ENCODE measurements at places on chromosomes 11 and 22.

DNA sequence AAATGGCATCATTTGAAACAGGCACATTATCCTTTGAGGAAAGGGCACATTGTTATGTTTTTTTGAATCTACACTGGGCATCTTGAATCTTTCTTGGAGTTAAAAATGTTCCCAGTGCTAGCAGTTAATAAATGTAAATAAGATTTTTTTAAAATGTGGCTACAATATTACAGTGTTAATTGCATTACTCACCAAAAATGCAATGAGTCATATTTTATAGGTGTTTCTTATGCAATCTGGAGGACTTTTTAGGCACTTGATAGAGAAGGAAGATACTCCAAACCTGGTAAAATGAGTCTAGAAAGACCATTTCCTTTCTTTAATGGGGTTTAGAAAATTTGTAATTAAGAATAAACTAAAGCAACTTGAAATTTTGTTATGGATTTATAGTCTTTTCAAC, 238.0 kb downstream of the METTL15 start:
- DNase-seq, result no peak

DNA sequence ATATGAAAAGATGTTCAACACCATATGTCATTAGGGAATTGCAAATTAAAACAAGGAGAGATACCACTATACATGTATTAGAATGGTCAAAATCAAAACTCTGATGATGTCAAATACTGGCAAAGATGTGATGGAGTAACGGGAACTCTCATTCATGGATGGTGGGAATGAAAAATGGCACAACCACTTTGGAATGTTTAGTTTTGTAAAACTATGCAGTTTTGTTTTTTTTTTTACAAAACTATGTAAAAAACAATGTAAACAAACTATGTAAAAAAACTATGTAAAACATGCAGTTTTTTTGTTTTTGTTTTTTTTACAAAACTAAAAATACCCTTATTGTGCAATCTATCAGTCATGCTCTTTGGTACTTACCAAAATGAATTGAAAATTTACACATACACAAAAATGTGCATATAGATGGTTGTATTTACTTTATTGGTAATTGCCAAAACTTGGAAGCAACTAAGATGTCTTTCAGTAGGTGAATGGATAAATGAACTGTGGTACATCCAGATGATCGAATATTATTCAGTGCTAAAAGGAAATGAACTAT, 5.0 kb upstream of the USP47 start:
- DNase-seq, result no peak

GRCh38 chr11:17521106-17521900, 22.9 kb downstream of the USH1C start:
- DNase-seq, result no peak

- DNase-seq, result no peak
These were observed 11.7 kb downstream of the TECTA start for GRCh38 chr11:121112498-121113455.

GRCh38 chr11:35735903-35736302, 73.3 kb downstream of the TRIM44 start:
- no peak for DNase-seq

- DNase-seq, result no peak
These were observed 515.2 kb upstream of the TENM4 start for GRCh38 chr11:79956061-79956460.

DNA sequence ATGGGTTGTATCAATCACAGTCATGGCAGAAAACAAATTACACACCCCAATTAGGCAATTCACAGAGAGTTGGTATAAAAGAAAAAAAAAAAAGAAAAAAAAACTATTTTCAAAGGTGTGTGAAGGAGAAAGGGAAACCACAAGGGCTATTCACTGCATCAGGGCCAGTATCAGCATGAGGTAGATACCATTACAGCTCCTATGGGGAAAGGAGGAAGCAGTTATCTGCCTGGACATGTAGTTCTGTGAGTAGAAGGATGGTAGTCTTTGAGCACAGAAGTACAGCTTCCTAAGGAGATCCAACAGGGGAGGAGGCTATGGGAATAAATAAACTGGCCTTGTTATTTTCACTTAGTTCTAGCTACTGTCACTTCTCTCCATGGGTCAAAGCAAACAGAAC, 746.1 kb downstream of the LUZP2 start:
- DNase-seq, result no peak

GRCh38 chr11:130813638-130814037, 102.6 kb downstream of the SNX19 start:
- no peak for DNase-seq

DNA sequence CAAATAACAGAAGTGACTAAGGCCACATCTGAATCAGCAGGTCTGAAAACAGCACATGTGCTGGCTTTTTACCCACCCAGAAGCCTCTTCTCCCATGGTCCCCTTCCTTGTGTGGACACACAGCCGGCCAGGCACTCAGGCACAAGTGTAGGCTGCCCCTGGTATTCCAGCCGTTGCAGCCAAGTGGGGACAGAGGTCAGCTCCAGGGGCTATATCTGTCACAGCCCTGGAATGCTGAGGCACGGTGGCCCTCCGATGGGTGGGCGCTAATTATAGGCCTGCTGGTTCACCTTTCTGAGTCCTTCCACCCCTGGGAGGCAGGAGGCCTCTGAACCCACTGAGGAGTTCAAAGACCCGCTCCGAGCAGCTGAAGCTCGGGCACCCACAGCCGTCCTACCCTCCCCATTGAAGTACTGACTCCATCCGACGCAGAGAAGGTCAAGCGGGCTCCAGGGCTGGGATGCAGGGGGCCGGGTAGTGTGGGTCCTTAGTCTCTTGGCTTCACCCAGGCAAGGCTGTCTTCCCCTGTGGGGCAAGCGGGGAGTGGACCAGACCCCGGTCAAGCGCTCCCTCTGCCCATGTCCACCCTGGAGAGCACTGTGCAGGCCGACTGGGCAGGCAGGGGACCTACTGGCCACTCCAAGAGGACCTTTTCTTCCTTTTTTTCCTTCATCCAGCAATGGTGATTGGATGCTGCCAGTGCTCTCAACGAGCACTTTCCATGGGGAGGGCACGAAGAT, 14.3 kb downstream of the FGF3 start:
- DNase-seq, result no peak

DNA sequence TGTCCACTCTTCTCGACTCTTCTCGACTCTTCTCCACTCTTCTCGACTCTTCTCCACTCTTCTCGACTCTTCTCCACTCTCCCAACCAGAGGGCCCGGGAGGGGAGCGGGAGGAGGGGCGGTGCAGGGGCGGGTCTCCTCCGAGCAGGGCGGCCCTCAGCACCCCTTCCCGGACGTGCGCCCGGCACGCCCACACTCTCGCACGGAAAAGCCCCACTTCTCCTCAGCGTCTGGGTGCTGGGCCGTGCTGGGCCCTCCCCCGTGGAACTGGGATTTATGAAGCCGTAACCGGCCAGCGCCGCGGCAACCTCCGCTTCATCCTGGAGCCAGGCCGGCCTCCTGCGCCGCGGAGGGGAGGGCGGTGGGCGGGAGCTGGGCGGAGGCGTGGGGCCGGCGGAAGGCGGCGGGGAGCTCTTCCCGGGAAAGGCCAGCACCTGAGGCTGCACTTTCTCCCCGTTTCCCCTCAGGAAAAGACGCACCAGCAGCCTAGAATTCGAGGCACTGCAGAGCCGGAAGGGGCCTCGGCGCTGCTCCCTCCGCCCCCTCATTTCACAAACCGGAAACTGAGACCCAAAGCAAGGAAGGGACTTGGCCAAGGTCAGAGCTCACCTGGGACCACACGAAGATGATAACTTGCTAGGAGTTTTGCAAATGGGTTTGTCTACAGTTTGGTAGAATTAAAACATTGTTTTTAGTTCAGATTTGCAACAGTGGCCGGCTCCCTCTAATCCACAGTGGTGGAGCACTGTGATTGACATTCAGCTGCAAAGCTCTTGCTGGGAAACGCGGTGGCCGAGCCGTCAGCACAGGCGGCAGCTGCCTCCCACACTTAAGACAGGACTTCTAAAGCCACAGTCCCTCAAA, 31.6 kb upstream of the JAM3 start:
- DNase-seq, result peak; percentile 43

GRCh38 chr11:114953039-114953438, 274.7 kb downstream of the NXPE2 start:
- DNase-seq, result no peak

GRCh38 chr11:45110562-45110961, 35.9 kb upstream of the PRDM11 start:
- no peak for DNase-seq

- peak; percentile 83 for DNase-seq
These were observed at the start of gene SLC25A45 for GRCh38 chr11:65382033-65382803. Gene SLC25A45, minus strand, starts transcription at chr11:65382646. Its CDS starts 695 bp downstream, at chr11:65381951.

DNA sequence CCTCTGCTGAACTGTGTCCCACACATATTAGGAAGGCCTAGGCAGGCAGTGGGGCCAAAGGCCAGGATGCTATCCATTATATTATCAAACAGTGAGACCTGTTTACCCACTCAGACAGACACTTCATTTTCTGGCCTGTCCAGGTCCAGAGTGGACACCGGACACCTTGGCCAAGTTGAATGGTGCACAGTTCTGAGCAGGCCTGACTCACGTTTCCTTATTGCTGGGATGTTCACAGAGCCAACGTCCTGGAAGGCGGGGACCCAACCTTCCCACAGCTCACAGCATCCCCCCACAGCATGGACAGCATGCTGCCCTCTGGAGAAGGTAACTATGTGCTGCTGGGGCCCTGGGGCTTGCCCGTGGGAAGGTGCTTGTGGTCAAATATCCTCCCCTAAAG, 86.6 kb downstream of the BTBD10 start:
- DNase-seq, result no peak

GRCh38 chr11:76241243-76242000, 35.1 kb upstream of the WNT11 start:
- DNase-seq, result no peak

DNA sequence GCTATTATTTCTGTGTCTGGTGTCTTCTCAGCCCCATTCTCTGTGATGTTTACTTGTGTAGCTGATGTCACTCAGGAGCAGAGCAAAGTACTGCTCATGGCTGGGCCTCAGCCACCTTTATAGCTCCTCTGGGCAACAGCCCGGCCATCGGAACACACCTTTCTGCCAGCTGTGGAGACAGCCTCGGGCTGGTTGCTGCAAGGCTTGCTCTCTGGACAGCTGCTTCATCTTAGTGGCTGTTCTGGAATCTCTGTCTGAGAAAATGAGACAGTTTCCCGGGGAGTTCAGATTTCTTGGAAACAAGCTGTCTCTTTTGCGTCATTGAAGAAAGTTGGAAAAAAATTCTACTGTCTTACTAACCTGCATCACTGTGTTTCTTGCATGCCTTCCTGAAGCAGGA, 20.0 kb downstream of the THY1 start:
- DNase-seq, result no peak

DNA sequence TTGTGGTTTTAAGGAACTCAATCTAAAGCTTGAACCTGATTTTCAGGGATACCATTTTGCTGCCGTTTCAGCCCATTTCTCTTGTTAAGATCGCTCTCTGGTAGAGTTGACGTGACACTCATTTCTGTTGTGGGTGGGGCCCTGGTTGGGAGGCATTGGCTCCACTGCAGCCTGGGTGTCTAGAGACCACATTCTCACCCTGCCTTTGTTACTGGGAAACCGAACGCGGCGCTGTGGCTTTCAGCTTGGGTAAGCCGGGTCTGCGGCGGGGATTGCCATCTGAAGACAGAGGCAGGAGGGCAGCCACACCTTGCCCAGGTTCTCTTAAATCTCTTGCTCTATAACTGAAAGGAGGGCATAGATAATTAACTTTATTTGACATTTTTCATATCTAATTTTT, 3.2 kb downstream of the EHF start:
- DNase-seq, result peak; percentile 2

- no peak for DNase-seq
These were observed 1.4 kb downstream of the PCSK7 start for GRCh38 chr11:117230286-117230961.

DNA sequence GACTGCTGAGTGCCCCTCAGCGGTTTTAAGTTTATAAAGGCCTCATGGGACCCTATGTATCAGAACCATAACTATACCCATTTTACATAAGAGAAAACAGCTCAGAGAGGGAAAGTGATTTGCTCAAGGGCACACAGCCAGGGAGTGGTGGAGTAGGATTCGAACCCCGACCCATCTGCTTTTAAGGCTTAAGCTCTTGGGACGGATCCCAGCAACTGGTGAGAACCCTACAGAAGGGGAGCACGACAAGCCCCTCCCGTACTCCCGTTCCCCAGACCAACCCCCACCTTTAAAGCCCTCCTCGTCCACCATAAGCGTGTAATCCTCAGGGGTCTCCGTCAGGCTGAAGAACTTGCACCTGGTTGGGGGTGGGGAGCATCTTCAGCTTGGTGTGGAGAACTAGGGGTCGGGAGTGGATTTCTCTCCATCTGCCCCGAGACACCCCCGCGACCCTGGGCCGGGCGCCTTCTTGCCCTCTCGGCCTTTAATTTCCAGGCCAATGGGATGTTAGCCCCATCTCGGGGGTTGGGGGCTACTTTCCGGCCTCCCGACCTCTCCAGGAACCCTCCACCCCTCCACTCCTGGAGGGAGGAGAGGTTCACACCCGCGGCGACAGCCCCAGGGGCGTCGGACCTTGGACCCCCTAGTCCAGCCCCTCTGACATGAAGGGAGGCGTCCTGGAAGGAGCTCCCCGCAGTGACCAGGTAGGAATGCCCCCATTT, 725 bp downstream of the CASTOR1 start:
- no peak for DNase-seq

Data from T-helper 9 cell (primary cell).